Stimulated activated CD4-positive, alpha-beta T cell treated with anti-CD3 and anti-CD28 coated beads, Interleukin-2, amount 100 ng/mL, for 24 hours (primary cell): ENCODE measurements at places on chromosomes 4 and X.

DNA sequence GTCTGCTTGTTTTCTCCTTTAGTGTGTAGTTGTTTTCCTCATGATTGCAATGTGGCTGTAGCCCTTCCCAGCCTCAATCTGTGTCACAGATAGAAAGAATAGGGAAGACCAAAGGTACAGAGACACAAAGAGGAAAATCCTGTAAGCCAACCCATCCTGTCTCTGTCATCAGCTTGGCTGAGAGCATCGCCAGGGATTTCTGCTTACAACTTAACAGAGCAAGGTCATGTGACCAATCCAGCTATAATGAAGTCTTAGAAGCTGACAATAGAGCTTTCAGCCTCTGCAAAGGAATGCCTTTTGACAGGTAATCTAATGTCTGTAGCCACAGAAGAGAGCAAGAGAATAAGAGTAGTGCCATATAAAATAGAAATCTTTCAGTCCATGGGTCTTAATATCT lies 1598.0 kb upstream of the AGA start:
- DNase-seq: no peak

- DNase-seq: peak; percentile 13
These were observed 729.3 kb upstream of the ACTRT1 start for GRCh38 chrX:128781506-128781905.

GRCh38 chr4:86825511-86825910 lies 23.7 kb downstream of the SLC10A6 start:
- no peak for DNase-seq

- no peak for DNase-seq
These were observed 4.2 kb downstream of the SLC30A9 start for GRCh38 chr4:41994461-41994985.

- no peak for DNase-seq
These were observed 27.0 kb downstream of the PROM1 start for GRCh38 chr4:16056681-16057385.

- no peak for DNase-seq
These were observed 1.2 kb downstream of the PPARGC1A start for GRCh38 chr4:23888421-23889319.

DNA sequence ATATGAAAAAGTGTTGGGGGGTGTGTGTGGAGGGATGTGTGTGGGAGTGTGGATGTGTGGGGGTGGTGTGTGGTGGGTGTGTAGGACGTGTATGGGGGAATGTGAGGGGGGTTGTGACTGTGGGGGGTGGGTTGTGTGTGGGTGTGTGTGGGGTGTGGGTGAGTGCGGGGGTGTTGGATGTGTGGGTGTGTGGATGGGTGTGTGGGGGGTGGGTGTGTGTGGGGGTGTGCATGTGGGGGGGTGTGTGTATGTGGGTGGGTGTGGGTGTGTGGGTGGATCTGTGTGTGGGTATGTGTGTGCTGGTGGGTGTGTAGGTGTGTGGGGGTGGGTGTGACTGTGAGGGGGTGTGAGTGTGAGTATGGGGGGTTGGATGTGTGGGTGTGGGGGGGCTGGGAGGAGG lies 47.8 kb downstream of the KDR start:
- no peak for DNase-seq

DNA sequence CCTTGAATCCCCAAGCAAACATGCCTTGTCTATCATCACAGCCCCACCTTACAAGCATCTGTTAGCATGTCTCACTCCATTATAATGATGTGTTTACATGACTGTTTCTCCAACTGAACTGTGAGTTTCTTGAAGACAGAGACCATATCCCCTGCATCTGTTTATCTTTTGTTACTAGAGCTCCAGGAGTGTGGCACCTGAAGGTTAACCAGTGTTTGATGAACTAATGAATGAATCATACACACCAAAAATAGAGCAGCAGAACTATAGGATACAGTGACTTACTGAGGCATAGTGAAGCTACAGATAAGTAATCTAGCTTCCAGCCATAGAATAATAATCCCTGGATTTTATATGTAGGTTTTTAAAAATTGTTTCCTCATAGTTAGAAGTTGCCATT lies 331.0 kb downstream of the PCDH7 start:
- no peak for DNase-seq

GRCh38 chr4:99891351-99891750 lies 2.9 kb downstream of the LAMTOR3 start:
- no peak for DNase-seq

- DNase-seq: no peak
These were observed 29.2 kb downstream of the GRID2 start for GRCh38 chr4:92333016-92333415.

- DNase-seq: no peak
These were observed 427.9 kb upstream of the SLIT2 start for GRCh38 chr4:19823781-19824180.

DNA sequence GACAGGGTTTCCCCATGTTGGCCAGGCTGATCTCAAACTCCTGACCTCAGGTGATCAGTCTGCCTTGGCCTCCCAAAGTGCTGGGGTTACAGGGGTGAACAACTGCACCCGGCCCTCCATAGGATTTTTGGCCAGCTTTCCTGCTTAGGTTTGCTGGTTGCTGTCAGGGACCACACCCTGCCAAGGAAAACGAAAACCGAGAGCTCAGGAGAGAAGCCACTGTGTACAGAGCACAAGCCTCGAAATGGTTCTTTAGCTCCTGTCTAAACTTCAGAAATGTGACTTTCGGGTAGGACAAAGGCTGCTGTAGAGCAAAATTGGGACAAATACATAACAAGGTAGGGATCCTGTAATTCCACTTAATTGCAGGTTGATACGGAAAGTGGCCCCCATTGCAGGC lies 146.3 kb upstream of the ATP6AP2 start:
- no peak for DNase-seq

GRCh38 chrX:134444681-134445080 lies 15.3 kb upstream of the HPRT1 start:
- DNase-seq: no peak

GRCh38 chr4:1152290-1152689 lies 20.1 kb downstream of the SPON2 start:
- no peak for DNase-seq

- no peak for DNase-seq
These were observed 5.5 kb upstream of the SMIM20 start for GRCh38 chr4:25908491-25908901.

DNA sequence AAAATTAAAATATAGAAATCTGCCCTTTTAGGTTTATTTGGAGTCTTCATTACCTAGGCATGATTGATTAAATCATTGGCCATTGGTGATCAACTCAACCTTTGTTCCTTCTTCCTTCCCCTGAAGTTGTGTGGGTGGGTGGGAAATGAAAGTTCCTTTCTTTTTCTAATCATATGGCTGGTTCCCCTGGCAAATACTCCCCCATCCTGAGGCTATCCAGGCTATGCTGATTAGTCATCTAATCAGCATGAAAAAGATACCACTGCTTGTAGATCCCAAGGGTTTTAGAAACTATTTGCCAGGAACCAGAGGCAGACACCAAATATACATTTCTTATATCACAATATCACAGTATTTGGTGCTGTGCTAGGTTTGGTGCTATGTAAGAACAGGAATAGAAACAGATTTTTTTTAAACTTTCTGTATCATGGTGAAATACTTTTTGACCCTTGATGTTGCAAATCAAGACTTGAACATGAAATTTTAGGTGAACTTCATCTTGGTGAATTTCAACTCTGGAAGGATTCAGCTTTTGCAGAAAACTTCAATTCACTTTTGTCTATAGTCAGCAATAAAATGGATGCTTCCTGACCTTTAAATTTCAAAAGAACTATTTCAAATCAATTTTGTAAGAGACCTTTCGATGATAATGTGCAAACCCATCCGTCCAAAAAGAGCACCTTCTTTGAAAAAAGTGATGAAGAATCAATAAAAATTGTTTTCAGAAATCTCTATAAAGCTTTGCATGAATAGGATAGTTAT lies 71.1 kb downstream of the CCSER1 start:
- DNase-seq: no peak

DNA sequence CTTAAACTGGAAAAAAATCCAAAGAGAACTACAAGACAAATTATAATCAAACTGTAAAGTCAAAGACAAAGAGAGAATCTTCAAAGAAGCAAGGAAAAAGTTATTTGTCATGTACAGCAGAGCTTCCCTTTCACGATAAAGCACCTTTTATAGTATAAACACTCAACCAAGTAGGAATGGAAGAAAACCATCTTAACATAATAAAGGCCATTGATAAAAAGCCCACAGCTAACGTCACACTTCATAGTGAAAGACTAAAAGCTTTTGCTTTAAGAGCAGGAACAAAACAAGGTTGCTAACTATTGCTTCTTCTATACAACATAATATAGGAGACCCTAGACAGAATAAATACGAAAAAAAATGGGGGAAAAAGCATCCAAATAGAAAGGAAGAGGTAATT lies 595.7 kb upstream of the POU3F4 start:
- no peak for DNase-seq

- DNase-seq: peak; percentile 7
These were observed at the start of gene DKK2 for GRCh38 chr4:107035819-107036583. Gene DKK2 (minus strand): TSS chr4:107036313. CDS start chr4:107035591, 722 bp downstream.

DNA sequence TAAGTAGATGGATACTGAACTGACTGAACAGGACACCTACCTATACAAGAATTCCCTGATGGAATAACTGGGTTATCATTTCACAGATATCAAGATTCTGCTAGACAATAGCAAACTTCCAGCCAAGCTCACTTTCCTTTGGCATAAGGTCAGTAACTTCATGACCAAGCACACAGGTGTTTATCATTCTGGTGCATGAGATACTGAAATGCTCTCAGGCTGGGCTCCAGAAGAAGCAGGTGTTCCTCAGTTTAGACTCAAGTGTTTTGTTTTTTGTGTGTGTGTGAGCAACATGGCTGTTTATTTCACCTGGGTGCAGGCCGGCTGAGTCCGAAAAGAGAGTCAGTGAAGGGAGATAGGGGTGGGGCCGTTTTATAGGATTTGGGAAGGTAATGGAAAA lies 201.5 kb upstream of the SPOCK3 start:
- DNase-seq: no peak

DNA sequence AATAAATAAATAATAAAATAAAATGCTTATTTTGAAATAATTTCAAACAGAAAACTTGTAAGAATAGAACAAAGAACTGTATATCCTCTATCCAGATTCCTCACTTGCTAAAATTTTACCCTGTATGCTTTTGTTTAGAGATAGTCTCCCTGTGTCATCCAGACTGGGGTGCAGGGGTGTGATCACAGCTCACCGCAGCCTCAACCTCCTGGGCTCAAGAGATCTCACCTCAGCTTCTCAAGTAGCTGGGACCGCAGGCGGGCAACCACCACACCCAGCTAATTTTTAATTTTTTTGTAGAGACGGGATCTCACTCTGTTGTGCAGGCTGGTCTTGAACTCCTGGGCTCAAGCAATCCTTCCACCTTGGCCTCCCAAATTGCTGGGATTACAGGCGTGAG lies 17.5 kb upstream of the ARAF start:
- no peak for DNase-seq

GRCh38 chr4:189385579-189385978 lies 555.1 kb upstream of the FRG1 start:
- DNase-seq: no peak

DNA sequence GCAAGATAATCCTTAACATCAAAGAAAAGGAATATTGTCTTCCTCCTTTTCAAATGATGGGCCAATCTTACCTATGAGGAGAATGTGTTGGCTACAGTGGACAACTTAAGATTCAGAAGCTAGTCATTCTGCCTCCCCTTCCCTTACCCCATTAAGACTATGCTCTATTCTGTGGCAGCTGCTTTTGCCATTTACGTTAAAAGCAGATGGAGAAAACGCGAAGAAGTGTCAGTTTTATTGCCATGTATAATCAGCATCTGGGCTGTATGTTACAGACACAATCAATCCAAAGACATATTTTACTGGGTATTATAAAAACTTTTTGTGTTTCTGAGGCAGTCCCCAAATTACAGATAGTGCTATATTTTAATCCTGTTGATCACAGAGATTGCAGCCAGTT lies 196.1 kb upstream of the PACRGL start:
- DNase-seq: no peak

- DNase-seq: no peak
These were observed 1617.7 kb downstream of the RPA4 start for GRCh38 chrX:98501426-98501825.

- DNase-seq: no peak
These were observed 38.4 kb downstream of the HTT start for GRCh38 chr4:3112609-3113469.

DNA sequence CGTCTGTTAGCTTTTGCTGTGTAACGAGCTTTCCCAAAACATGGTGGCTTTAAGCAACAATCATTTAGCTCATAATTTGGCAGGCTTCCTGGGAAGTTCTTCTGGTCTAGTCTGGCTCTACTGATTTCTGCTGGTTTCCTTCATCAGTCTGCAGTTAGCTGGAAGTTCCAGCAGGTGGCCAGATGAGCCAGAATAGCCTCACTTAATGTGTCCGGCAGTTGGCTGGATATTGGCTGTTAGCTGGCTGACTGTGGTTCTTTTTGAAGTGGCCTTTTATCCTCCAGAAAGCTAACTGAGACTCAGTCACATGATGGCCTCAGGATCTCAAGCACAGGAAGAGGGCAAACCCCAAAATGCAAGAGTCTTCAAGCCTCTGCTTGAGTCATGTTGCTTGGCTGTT lies 34.9 kb downstream of the FTHL17 start:
- peak; percentile 7 for DNase-seq

- DNase-seq: no peak
These were observed 136.2 kb downstream of the CFAP299 start for GRCh38 chr4:80471756-80472155.

GRCh38 chr4:157655096-157655809 lies 434.7 kb downstream of the GRIA2 start:
- no peak for DNase-seq

DNA sequence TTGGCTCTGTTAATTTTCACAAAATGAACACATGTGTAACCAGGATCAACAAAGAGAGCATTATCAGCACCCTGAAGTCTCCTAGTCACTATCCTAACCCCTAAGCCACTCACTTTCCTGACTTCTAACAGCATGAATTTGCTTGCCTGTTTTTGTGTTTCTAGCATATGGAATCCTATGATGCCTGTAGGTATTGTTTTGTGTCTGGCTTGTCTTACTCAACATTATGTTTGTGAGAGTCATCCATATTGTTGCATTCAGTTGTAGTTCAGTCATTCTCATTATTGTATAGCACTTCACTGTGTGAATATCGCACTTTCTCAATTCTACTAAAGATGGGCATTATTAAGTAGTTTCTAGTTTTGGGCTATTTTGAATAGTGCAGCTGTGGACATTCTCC lies 15.6 kb downstream of the EDNRA start:
- no peak for DNase-seq

GRCh38 chrX:151753313-151754046 lies 18.9 kb downstream of the CNGA2 start:
- no peak for DNase-seq

DNA sequence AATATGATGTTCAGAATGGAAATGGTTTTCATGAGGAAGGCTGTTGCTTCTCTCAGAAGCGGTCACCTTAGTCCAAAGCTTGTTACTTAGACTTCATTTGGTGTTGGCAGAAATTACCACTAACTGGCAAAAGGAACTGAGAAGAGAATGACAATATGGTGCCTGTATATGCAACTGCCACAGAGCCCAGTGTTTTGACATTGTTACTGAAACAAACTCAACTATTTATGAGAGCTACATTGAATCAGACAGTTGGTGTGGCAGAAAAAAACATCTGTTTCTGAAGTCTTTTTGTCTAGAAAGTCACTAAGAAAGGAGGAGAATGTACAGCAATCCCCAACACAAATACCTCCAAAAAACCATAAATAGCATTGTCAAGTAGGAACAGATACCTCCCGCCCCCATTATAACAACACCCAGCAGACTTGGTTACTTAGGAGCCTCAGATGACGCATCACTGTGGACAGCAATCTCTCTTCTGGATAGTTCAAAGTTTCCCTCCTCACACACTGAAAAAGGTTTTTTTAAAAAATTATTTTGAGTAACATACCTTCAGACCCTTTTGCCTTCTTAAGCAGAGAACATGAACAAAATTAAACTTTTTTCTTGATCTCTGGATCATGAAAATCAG lies 92.2 kb downstream of the MAML3 start:
- no peak for DNase-seq

GRCh38 chrX:13220916-13221315 lies 98.9 kb downstream of the ATXN3L start:
- no peak for DNase-seq
